ENCODE measurements at places on chromosomes 3 and 15.
A peak's percentile ranks its signal among the peaks of the same experiment; 100 is the strongest.

DNA sequence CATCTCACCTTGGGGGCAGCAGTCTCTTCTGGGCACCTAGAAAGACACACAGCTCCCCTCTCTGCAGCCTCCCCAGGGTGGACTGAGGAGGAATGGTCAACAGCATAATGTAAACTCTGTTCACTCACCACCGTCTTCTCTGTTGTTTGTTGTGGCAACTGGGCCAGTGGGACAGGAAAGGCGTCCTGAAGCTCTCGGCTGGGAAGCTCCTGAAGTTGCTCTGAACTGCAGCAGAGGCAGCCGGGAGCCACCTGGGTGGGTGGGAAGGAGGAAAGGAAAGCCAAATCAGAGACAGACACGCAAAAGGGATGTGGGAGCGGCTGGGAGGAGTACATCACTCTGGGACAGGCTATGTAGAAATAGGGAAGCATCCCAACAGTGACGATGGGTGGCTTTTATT is 52.7 kb downstream of the MYLK start:
- DNase-seq: no peak

- DNase-seq: no peak
Observed at GRCh38 chr15:63339006-63339766, 42.5 kb downstream of the CA12 start.

DNA sequence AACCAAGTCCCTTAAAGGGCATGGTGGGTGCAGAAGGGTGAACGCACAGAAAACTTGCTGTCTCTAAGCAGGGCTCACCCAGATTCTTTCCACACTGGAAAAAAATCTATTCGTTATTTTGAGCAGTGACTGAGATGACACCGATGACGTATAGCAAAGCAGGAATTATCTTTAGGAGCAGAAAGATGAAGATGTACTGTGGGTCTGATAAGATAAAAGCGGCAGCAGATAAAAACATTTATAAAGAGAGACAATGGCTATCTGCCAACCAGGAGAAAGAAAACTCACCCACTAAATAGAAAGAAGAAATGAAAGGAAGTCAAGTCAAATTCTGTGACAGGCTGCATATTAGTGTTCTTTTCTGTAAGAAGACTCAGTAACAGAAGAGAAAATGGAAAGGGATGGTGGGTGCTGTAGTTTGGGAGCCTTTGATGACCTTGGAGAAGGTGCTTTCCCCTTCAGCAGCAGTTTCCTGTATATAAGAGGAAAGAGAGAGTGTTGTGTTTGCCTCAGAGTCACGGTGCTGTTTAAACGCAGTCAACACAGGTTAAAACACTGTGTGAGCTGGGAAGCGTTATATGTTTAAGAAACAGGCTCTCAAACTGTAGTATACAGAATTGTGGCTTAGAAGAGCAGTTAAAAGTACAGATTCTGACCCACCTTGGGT is 111.6 kb downstream of the AQP9 start:
- no peak for DNase-seq

- no peak for DNase-seq
Observed at GRCh38 chr3:158330870-158331269, 221.0 kb downstream of the RSRC1 start.

DNA sequence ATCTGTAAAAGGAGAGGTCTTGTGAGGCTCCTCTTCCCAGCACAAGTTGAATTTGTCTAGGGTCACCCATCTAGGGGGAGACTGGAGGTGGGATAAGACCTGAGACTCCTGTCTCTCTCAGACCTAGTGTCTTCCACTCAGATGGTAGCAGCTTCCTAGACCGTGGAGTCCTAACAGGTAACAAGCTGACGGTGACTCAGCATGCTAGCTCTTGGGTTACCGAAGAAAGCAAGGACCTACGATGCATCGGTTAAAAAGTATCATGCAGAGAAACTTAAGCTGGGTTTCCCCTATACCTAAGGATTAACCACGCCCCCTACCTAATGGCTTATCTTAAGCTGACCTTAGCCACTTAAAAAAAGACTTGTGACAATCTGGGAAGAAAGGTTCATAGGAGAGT is 7.6 kb downstream of the LRRN1 start:
- DNase-seq: no peak

DNA sequence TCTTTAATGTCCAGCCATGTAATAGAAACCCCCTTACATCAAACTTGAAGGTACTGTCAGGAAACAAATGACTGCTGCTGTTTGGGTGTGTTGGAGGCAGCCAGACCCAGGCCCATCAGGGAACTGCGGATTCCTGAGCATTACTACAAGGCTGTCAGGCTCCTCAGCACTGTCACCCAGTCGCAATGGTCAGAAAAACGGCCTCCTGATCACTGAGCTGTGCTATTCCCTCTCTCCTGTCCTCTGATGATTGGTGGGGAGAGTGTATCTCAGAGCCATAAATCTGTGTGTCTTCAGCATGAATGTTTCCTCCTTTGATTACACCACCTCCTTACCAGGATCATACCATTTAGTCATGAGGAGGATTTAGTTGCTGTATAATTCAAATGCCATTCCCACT is 135.2 kb upstream of the GADL1 start:
- no peak for DNase-seq

- no peak for DNase-seq
Observed at GRCh38 chr3:126773167-126773566, 69.1 kb downstream of the CHCHD6 start.

DNA sequence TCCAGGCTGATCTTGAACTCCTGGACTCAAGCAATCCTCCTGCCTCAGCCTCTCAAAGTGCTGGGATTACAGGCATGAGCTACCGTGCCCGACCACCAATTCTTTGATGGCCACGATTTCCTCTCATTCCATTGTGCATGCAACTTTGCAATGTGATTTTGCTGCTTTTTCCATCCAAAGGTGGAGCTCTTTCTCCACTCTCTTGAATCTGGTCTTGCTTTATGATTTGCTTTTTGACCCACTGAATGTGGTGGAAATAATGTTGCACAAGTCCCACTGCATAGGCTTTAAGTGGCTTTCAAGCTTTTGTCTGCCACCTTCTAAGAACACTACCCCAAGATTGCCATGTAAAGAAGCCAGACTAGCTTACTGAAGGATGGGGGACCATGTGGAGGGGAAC is 10.6 kb downstream of the RPS27L start:
- no peak for DNase-seq

DNA sequence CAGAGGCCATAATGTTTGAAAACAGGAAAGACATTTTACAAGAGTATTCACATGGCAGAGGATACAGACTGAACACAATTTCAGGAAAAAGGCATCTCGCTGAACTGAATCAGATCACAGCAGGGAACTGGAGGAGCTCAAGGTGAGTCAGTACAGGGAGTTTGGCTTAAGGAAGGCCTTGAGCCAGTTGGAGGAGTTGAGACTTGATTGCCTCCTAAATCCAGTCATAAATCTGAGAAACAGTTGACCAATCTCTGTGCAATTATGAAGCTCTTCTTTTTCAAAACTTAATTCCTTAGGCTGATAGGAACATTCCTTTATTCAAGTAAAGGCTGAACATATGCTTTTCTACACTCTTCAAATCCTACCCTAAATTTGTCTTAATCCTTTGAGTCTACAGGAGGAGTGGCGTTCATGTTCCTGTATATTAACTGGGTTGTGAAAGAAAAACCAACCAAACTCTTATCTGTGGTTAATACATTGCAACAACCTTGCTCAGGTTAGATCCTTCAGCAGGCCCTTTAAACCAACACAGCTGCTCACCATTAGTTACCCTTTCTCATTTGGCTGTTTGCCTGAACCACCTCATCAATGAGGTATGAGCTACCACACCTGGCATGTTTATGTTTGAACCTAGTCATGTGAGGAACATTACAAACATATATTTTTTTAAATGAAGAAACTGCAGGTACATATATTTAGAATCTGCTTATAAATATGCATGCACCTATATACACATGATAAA is 404.1 kb upstream of the ATP11B start:
- DNase-seq: peak; percentile 89

- DNase-seq: no peak
Observed at GRCh38 chr3:107710851-107711250, 188.1 kb downstream of the BBX start.

DNA sequence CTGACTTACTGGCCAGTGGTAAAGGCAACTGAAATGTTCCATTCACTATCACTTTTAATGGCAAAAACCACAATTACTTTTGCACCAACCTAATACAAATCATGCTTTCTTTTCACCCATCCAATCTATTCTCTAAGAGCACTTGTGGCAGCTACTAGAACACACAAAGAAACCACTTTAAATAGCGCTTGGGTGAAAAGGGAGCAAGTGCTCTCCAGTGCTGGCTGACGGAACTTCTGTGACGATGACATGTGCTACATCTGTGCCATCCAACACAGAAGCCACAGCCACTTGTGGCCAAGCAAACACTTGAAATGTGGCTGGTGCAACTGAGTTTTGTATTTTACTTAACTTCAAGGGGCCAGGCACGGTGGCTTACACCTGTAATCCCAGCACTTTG is 18.9 kb downstream of the SH3BP5 start:
- DNase-seq: no peak

DNA sequence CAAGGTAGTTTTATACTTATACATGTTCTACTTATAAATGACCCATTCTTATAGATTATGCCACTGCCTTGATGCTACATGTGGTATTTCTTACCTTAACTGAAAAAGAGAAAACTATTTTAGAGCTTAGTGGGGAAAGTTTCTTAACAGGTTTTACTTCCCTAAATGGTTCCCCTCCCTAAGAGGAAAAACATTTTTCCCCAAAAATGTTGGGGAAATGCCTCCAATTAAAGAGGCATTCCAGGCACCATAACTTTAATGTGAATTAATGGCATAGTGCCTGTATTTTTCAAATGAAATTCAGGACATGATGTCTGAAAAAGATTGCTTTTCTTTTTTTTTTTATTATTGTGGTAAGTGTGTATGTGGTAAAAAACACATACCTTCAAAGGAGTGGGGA is 22.6 kb downstream of the GOLM2 start:
- no peak for DNase-seq

DNA sequence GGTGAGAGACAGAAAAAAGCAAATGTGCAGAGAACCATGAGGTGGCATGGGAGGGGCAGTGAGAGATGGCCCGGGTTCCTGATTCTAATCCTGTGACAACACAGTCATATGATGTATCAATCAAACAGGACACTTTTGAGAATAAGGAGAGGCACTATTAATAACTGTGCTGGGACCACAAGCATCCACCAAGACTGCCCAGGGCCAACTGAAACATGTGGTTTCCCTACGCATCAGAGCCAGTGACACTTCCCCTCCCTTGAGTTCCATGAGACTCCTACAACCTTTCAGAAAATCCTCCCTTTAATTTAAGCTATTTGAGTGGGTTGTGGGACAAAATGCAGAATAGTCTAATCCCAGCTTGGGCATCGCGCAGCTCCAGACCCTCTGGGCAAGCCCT is 17.4 kb downstream of the SH3BP5 start:
- DNase-seq: no peak

GRCh38 chr3:189092547-189092946 is 79.2 kb upstream of the TPRG1 start:
- no peak for DNase-seq

DNA sequence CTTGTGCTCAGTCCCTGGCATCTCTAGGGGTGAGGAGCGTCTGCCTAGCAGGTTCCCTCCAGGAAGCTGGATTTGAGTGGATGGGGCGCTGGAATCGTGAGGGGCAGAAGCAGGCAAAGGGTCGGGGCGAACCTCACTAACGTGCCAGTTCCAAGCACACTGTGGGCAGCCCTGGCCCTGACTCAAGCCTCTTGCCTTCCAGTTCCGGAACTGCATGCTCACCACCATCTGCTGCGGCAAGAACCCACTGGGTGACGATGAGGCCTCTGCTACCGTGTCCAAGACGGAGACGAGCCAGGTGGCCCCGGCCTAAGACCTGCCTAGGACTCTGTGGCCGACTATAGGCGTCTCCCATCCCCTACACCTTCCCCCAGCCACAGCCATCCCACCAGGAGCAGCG is 5.0 kb downstream of the RHO start:
- no peak for DNase-seq

- no peak for DNase-seq
Observed at GRCh38 chr3:30695302-30696061, 89.1 kb downstream of the TGFBR2 start.

DNA sequence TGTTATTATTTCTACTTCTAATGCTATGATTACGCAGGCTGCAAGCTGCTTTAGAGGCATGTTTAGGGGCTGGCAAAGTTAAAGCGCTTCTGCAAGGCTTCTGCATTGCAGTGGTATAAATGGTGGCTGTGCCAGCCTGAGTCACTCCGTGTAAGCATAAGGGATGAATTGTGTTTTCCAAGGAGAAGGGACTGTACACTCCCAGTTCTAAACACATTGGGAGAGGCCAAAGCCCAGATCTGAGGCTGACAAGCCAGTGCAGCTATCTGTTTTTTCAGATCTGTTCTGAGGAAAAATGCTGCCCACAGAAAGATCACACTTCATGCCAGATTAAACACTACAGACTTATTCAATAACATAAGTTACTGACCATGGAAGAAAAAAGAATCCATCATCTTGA is 83.8 kb downstream of the PRICKLE2 start:
- no peak for DNase-seq
